ENCODE measurements at places on chromosomes 3 and 15. TPM values are rescaled to one million over a fixed set of nuclear protein-coding genes. Genes with fewer than 3 reads are reported as not detected.

- DNase-seq = no peak
Observed at GRCh38 chr15:90407871-90408317, 19.9 kb downstream of the IQGAP1 start.

- peak; percentile 16 for DNase-seq
Observed at GRCh38 chr3:140311428-140311827, 366.4 kb upstream of the TRIM42 start.

LHFPL4 gene
- total RNA-seq = 0.73 TPM

DNA sequence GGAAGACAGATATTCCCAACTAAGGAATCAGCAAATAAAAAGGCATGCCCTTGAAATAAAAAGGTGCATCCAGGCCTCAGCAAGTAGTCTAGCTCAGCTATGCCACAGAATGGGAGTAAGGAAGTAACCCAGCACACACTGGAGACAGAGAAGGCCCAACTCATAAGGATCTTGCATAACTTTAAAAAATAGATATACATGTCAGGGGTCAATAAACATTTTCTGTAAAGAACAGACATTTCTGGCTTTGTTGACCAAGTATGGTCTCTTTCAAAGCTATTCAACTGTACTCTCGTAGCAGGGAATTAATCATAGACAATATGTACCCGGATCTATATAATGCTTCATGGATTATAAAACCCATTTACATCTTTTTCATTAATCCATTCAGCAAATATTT, 449.3 kb downstream of the TAFA4 start:
- no peak for DNase-seq

CCR8 gene
- total RNA-seq = not detected

DNA sequence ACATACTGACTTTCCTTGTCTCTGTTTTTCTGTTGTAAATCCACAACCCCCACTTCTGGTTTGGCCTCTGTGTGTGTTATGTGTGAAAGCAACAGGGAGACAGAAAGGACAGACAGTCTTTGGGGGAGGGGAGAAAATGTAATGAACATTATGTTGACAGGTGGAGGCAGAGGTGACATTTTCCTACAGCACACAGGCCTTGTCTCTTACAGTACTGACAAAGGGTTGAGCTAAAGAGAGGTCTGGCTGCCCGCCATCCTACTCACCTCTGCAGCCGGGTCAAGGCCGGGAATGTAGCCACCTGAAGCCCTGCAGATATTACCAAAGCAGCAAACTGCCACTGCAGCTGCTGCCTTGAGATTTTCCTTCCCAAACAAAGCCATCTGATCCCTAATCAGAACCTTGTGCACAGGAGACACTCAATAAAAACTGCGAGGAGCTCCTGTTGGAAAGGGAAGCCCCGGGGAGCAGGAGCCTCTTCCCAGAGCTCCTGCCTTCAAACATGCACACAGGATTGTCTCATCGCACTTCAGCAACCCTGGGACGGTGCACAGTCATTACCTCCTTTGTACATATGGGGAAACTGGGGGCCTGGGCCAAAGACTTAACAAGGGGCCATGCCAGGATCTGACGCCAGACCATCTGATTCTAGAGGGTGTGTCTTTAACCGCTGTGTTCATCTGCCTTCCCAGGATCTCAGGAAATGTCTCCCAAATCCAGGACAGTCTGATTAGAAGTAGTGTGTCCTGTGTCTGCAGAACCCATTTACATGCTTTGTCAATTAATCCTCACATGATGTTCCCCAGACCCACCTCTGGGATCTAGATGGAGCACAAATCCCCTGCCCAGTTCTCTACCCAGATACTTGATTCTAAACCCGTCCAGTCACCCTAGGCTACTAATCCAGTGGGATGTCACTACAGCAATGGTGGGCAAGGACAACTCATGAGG, 14.2 kb downstream of the MYO5C start:
- DNase-seq = no peak

DPPA2 gene
- total RNA-seq = not detected

All from left colon (tissue), 2 donors.